ENCODE measurements at places on chromosomes 7 and 10.

- no peak for DNase-seq
Observed at GRCh38 chr10:119403921-119404320, 138.6 kb downstream of the RGS10 start.

DNA sequence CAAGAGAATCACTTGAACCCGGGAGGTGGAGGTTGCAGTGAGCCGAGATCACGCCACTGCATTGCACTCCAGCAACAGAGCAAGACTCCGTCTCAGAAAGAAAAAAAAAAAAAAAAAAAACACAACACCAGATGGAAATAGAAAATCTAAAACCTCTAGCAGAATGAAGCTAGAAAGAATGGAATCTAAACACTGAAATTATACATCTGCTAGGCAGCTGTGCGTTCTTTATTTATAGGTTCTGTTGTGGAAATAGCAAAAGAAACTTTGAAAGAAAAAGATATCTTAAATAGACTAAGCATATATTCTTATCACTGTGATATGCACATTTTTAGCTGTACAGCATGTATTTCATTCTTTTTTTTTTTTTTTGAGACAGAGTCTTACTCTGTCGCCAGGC, 17.1 kb downstream of the BMPR1A start:
- DNase-seq, result no peak

- no peak for DNase-seq
Observed at GRCh38 chr10:50882540-50882983, 2.9 kb downstream of the A1CF start.

DNA sequence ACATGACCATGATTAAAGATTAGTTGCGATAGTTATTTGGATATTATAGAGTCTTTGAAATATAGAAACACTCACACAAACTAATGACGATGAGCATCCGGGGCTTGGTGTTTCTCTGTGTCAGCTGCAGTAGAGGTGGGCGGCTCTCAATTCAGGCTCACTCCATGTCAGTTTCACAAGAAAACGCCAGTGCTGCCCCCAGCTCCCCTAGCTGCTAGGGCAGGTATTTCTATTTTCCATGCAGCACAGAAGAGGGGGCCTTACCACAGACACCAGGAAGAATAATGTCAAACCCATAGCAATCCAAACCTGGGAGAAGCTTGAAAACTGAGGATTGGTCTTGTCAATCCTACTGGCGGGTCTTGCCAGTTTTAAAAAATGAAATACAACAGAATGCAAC, 197.1 kb downstream of the PHTF2 start:
- DNase-seq, result no peak

DNA sequence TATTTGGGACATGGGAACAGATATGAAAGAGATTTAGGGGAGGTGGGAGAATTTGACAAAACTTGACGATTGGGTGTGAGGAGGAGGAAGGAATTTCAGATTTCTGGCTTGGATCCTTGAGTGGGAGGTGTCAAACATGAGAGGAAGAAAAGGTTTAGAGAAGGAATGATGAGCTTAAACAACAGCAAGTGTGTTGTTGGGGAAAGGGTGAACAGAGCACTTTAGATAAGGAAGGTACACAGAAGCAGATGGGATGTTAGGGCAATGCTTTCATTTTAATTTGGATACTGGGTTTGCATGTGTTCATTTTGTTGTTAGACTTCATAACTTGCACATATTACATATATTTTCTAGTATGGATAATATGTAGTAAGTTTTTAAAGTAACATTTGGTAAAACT, 23.2 kb downstream of the REEP3 start:
- DNase-seq, result no peak

GRCh38 chr7:39035156-39035555, 57.4 kb downstream of the POU6F2 start:
- no peak for DNase-seq

DNA sequence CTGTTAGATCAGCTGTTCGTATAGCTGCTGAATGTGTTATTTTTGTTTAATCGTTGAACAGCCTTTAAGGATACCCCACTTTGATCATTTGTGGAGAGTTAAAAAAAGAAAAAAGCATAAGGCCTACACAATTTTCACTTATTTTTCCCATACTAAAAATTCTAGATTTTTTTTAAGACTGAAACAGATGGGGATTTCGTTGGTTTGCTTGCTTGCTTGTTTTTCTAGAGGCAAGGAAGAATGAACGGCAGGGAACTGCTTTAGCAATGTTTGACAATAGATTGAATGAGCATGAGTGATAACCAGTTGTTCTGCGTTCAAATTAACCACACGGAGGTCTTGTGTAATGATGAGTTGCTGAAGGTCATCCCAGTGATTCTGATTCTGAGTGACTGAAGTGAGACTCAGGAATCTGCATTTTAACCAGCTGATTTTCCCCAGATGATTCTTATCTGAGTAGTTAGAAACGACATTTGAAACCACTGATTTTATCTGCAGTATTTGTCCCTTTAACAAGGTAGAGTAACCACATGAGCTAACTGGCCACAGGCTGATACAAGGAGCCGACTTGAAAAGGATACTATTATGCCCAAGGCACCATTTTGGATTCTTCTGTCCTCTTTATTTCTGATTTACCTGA, 85.9 kb downstream of the GPR37 start:
- no peak for DNase-seq

DNA sequence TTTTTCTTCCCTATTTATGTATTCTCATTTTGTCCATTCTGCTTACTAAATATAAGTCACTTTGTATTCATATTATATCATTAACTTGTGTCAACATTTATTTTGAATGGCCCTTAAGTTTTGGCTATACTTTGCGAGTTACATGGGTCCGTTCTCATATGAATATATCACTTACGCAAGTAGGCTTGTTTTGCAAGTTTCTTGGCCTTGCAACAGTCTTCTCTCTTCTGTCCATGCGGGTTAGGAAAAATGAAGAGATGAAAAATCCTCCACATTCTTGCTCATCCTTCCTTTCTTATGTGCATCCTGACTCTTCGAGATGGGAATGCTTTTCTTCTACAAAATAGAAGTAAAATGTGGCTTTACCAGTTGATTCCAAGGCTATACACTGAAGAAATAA, 82.8 kb downstream of the GPR158 start:
- DNase-seq, result no peak

- no peak for DNase-seq
Observed at GRCh38 chr7:75718390-75719031, 20.2 kb downstream of the HIP1 start.

DNA sequence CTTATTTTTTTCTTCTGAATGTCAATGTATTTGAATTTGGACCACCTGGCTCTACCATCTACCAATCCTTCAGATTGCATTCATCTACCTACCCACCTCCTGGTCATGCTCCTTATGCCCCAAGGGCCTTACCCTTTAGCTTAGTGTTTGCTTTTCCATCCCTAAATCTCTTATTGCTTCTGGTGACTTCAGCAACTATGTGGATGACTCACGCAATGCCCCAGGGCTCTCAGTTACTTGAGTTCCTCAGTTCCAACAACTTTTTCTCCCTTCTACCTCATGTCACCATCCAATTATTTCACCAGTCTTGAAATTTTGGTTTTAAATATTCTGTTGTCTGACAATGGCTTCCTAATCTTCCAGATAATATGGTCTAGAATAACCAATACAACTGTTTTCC, 118.9 kb downstream of the CFAP58 start:
- DNase-seq, result no peak

GRCh38 chr10:103202319-103202718, 9.2 kb upstream of the NT5C2 start:
- no peak for DNase-seq
